ENCODE measurements at places on chromosomes 16 and 17. TPM values are rescaled to one million over a fixed set of nuclear protein-coding genes. Genes with fewer than 3 reads are reported as not detected.
A peak's percentile ranks its signal among the peaks of the same experiment; 100 is the strongest.

GRCh38 chr16:14186007-14186794 lies 115.1 kb downstream of the MRTFB start:
- DNase-seq, result peak; percentile 18

DNA sequence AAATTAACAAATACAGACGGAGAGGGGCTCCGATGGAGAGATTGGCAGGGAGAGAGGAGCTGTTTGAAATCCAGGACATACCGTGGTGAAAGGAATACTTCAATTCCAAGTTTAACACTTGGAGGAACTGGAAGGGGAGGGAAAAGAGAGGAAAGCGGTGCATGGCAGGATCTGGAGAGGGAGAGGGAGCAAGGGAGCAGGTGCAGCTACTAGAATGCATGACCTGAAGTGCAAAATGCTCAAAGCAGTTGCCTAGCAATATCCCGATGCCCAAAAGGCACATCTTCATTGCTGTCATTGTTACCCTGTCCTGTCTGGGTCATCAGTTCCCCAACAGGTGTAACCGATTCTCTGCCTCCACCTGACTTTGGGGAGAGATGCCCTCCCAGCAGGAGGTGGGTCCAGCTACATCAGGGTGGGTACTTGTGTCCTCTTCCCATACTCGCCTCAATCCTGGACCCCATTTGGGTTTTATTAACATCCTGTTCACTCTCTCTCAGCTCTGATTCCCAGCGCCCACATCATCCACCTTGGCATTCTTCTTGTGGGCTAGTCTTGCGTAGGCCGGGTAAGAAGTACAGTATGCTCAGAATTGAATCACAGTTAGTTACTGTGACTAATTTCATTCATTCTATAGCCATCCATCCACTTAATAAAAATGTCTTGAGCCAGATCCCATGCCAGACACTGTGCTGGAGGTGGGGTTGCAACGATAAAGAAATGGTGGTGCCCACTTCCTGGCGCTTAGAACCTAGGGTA lies 37.4 kb upstream of the EMP2 start:
- no peak for DNase-seq

GRCh38 chr17:78414178-78415162 lies 36.0 kb downstream of the PGS1 start:
- no peak for DNase-seq

DNA sequence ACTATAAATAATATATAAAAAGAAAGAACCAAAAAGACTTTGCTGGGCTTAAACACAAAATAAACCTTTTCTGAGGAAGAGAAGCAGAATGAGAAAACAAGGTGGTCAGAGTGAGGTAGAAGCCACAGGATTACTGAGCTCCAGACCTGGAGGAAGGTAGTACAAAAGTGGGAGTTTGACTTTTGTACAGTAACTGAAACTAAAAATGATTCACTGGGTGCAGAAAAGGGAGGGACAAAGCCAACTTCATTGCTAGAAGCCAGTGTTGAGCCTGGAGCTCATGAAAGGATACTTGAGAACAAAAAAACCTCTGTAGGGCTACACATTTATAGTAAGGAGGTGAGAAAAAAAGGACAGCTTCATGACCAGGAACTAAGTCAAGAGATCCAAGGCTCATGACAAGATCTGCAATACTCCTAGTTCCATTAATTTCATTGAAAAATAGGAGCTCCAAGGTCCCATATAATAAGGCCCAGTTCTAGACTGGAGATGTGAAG lies 45.5 kb downstream of the PKD1L3 start:
- no peak for DNase-seq

- DNase-seq, result no peak
These were observed 26.1 kb downstream of the TRPV3 start for GRCh38 chr17:3531266-3532101.

The SRCIN1 gene
- not detected for polyA plus RNA-seq

The CACNG5 gene
- polyA plus RNA-seq, result not detected

The CCL17 gene
- not detected for polyA plus RNA-seq

The SLC16A5 gene
- 2.4 TPM for polyA plus RNA-seq

The CDH3 gene
- not detected for polyA plus RNA-seq
